DMS79 treated with DMSO at 0.1 percent for 48 hours (cell line): ENCODE measurements at places on chromosomes 5 and 9.

DNA sequence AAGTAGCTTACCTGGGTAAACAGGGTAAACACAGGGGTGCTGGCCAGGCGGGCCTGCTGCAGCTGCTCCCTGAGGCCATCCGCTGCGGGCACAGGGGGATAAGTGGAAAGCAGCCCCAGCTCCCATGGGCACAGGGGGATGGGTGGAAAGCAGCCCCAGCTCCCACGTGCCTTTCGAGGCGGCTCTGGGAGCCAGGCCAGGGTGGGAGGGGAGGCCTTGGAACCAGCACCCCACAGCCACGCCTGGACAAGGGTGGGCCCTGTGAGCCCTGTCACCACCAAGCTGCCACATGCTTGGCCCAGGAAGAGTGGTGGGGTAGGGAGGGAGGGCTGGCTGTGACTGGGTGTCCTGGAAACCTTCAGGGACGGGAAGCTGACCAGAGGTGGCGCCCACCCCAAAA, 7.8 kb upstream of the CARD9 start:
- DNase-seq: no peak

DNA sequence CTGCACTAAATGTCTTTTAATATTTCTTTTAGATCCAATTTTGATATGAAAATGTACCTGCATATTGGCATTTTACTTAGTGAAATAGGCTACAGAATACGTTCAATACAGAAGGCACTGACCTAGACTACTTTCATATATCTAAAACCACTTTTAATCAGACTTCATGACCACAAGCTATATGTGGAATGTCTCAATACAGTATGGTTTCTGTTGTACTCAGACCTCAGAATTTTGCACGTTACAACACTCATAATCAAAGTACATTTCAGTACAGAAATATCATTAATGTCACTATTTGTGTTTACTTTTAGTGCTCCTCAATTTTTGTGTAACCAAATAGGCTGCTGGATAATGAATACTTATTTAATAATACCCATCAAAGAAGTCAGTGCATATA, 74.8 kb downstream of the MEF2C start:
- no peak for DNase-seq

- DNase-seq: no peak
Measured at GRCh38 chr5:123518111-123518510, 6.1 kb downstream of the CSNK1G3 start.

- DNase-seq: no peak
Measured at GRCh38 chr5:100188778-100189177, 346.4 kb upstream of the FAM174A start.

- DNase-seq: peak; percentile 22
Measured at GRCh38 chr9:101705135-101705661, 33.2 kb downstream of the GRIN3A start.

DNA sequence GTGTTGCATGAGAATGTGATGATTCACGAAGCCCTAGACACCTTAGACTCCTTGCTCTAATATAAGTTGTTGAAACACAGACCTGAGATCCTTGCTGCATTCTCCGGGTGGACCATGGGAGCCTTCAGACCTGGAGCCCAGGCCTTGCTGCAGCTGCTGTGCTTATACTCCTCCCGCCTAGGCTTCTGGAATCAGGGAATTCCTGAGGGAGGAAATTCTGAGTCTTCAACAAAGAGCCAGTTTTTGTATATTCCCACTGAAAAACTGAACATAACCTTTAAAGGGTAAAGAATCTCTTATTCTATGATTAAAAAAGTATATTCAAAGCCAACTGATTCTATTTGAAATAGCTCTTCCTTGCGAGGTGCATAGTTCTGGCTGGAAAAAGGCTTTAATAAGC, 245.1 kb upstream of the ELAVL2 start:
- DNase-seq: no peak

GRCh38 chr9:87875831-87876545, 6.7 kb upstream of the SPATA31E1 start:
- DNase-seq: no peak

- peak; percentile 5 for DNase-seq
Measured at GRCh38 chr9:90368928-90369327, 273.7 kb downstream of the DIRAS2 start.

- DNase-seq: no peak
Measured at GRCh38 chr5:133265720-133266526, 214.1 kb downstream of the HSPA4 start.

DNA sequence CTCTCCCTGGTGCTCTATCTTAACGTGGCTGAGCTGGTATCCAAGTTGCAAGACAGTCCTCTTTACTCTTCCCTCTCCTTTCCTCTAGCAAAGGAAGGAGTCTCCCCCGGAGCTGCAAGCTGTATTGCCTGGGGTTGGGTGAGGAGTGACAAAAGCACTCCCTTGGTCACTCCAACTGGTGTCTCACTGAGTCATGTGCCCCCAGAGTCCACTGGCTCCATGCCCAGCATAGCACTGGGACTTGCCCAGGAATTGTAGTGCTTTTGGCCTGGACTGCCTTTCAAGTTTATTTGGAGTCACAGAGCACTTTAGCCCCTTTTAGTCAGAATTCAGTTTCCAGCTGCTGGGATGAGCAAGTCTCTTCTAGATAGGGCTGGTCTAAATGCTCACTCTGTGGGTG, 82.6 kb upstream of the FST start:
- DNase-seq: no peak

DNA sequence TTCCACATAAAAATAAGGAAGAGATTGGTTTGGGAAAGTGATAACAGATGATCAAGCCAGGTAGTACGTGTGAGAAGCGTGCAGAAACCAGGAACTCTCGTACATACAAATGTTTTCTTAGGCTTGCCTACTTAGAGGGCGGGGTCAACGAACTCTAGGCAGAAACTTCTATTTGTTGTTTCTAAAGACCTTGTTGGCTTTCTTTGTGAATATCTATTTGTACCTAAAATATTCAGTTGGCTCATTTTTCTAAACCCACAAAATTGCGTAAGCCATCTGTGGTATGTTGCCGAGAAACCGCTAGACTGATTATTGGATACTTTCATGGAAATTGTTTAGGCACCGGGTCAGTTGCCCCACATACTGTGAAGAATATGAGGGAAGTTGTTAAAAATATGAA, 458.5 kb downstream of the MAT2B start:
- DNase-seq: no peak

DNA sequence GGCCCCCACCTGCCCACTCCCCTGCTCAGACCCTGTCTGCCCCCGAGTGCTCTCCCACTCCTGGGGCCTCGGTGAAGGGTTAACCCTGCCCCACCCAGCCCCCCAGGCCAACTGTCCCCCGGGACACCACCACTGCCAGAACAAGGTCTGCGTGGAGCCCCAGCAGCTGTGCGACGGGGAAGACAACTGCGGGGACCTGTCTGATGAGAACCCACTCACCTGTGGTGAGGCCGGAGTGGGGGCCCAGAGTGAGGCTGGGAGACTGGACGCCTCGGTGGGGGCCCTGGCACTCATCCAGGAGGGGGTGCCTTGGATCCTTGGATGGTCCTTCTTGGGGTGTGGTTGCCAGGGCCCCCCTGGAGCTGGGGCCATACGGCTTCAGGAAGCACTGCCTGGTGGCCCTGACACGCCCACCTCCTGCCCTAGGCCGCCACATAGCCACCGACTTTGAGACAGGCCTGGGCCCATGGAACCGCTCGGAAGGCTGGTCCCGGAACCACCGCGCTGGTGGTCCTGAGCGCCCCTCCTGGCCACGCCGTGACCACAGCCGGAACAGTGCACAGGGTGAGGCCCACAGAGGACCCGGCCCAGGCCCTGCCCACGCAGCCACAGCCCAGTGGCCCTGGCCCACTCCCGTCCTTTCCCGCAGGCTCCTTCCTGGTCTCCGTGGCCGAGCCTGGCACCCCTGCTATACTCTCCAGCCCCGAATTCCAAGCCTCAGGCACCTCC, 2.1 kb downstream of the MAMDC4 start:
- DNase-seq: no peak

GRCh38 chr5:177968661-177969211, 27.3 kb downstream of the PROP1 start:
- DNase-seq: no peak

- DNase-seq: no peak
Measured at GRCh38 chr5:167233507-167234220, 1057.8 kb upstream of the WWC1 start.

GRCh38 chr9:36876056-36876455, 158.0 kb downstream of the PAX5 start:
- no peak for DNase-seq

- no peak for DNase-seq
Measured at GRCh38 chr9:112176524-112176923, 1.4 kb upstream of the SUSD1 start.

- DNase-seq: no peak
Measured at GRCh38 chr5:159605585-159605984, 275.3 kb upstream of the IL12B start.

DNA sequence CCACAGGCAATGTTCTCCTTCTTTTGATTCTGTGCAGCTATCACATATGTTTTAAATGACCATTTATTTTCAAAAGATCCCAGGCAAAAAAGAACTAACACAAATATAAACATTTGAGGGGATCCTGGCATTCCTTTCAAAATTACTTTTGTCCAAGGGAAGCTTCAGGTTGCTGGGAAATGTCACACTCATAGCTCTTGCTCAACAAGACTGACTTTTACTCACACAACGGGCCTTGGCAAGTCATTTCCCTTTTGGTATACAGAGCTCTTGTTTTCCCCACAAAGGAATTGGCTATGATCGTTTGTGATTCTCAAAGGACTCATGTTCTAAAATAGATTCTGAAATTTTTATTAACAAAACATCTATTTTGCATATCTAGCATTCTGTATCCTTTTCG, 4.5 kb upstream of the PALM2AKAP2 start:
- no peak for DNase-seq

- no peak for DNase-seq
Measured at GRCh38 chr5:10563110-10563944, 543 bp upstream of the ANKRD33B start.

DNA sequence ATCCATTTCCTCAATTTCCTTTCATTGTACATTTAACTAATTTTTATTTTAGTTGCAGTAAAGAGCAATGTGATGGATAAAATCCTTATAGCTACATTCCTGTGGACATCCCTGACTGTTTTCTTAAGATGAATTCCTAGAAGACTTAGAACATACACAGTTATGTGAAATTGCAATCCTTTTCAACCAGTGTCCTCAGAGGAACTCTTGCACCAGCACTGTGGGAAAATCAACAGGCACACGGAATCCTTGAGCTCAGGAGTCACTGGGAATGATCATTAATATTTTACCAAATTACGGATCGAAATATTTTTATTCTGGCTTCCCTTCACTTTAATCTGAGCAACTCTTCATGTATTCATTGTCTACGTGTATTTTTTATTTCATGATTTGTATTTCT, 901.9 kb upstream of the WWC1 start:
- no peak for DNase-seq

DNA sequence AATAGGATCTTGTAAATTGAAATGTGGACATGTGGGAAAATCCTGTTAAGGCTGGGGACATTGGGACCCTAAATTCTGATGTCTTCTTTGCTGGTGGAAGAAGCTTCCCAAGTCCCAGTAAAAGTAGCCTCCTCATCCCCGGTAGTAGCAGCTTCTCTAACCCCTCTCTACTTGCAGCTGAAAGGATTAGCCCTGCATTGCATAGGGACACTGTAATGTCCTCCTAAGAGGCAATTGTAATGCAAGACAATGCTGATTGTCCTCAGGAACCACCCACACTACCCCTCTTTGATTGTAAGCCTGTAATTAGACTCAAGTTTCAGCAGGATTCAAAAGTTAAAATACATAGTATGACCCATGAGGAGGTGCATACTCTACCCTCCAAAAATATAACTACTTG, 1938.4 kb upstream of the C9orf72 start:
- no peak for DNase-seq

- no peak for DNase-seq
Measured at GRCh38 chr9:37011530-37011929, 22.5 kb downstream of the PAX5 start.

GRCh38 chr5:151595411-151595826, 4.3 kb upstream of the FAT2 start:
- no peak for DNase-seq

- DNase-seq: no peak
Measured at GRCh38 chr5:111790295-111790694, 33.3 kb upstream of the NREP start.

GRCh38 chr9:91202736-91203283, 158.9 kb downstream of the AUH start:
- DNase-seq: no peak

GRCh38 chr5:173746047-173746646, 129.7 kb upstream of the BOD1 start:
- no peak for DNase-seq

GRCh38 chr5:116440457-116441001, 134.1 kb downstream of the SEMA6A start:
- no peak for DNase-seq

DNA sequence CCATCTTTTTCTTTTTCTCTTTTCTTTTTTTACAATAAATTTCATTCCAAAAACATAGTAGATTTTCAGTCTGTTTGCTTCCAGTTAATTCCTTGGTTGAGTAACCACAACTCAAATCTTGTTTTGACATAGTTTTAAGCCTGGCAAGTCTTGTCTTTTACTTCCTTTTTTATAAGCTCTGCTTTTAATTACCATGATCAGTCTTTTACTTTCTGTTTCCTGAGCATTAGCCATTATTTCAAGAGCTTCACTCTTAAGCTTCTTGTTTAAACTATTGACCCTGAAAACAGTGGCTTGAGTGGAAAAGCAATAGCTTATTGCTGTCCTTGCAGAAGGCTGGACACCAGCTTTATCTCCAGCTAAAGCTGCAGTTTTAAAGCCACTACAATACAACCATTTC, 1363.3 kb downstream of the MAT2B start:
- DNase-seq: no peak

GRCh38 chr5:128965011-128965637, at the start of gene SLC27A6:
SLC27A6 (plus strand) TSS chr5:128965488; CDS start chr5:128966138, 650 bp downstream.
- no peak for DNase-seq

GRCh38 chr9:5800969-5801738, 31.8 kb downstream of the ERMP1 start:
- DNase-seq: no peak

- DNase-seq: no peak
Measured at GRCh38 chr5:80799573-80799972, 144.8 kb upstream of the DHFR start.

DNA sequence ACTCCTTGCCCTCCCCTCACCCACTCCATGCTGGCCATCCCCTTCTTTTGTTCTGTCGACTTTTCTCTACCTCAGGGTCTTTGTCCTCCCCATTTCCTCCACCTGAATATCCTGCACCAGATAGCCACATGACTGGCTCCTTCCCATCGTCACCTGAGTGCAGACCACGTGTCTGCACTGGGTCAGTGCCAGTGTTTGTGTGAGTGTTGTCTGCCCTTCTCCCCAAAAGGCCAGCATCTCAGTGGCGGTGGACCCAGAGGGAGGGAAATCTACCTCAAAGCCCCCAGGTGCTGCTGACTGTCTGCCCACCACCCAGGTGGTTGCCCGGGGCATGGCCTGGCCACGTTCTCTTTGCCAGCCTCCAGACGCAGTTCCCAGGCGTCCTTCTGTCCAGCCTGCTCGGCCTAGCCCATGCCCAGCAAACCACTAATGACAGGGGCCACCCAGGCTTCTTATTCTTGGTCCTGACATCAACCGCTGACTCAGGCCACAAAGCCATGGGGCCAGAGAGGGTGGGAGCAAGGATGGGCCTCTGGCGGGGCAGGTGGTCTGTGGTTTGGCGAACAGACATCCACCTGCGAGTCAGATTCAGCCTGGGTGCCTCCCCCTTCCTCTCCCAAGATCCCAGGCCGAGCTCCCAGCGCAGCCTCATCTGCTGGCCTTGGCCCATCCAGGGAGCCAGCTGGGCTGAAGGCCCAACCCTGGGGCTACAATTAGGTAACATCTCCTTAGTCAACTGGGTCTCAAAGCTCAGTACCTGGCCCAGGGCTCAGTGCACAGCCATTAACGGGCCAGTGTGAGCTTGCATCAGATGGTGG, 5.5 kb upstream of the NINJ1 start:
- no peak for DNase-seq

GRCh38 chr5:139762615-139763170, 32.9 kb upstream of the PSD2 start:
- no peak for DNase-seq
